ENCODE measurements at places on chromosomes 4 and X. TPM values are rescaled to one million over a fixed set of nuclear protein-coding genes. Genes with fewer than 3 reads are reported as not detected.

TLR6 gene
- 2.1 TPM for total RNA-seq

SOWAHD gene
- total RNA-seq: not detected

NXF2B gene
- not detected for total RNA-seq

MAML3 gene
- total RNA-seq: 14.2 TPM

- H3K36me3 ChIP-seq: no peaks in the 10 kb centered on the region
- DNase-seq: no peak
- H3K27ac ChIP-seq: no peak overlapping the region
- H3K4me1 ChIP-seq: no peaks in the 10 kb centered on the region
Observed at GRCh38 chrX:27598312-27598711, 8.2 kb downstream of the DCAF8L2 start.

DNA sequence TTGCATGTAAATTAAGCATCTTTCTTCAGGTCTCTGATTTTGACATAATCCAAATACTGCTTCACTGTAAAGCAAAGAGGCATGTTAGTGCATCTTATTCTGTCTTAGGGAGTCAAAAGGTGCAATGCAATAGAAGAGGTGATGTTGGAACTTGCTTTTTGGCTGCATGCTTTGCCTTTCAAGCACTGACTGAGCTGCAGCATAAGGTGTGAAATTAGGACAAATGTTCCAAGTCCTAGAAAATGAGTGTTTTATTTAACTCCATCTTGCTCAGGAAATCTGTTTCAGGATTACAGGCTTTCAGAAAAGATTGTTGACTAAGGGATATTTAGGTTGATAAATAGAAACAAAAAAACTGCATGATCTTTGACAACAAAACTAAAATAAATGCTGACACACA lies 30.8 kb downstream of the NAA11 start:
- H3K27me3 ChIP-seq: no peaks in the 10 kb centered on the region
- no peaks in the 10 kb centered on the region for H3K36me3 ChIP-seq
- no peak overlapping the region for H3K27ac ChIP-seq
- no peaks in the 10 kb centered on the region for H3K4me1 ChIP-seq
- H3K4me3 ChIP-seq: no peak overlapping the region
- DNase-seq: no peak

- no peaks in the 10 kb centered on the region for H3K27me3 ChIP-seq
- H3K4me3 ChIP-seq: no peak within 1 kb of the TSS
- no peak for DNase-seq
- no peak within 1 kb of the TSS for H3K27ac ChIP-seq
- H3K36me3 ChIP-seq: no peaks in the 10 kb centered on the region
- no peaks in the 10 kb centered on the region for H3K4me1 ChIP-seq
Observed at GRCh38 chrX:80014141-80014940, at the start of gene TBX22. Gene TBX22 (plus strand): TSS chrX:80014753. CDS start chrX:80022270, 7,517 bp downstream.

DNA sequence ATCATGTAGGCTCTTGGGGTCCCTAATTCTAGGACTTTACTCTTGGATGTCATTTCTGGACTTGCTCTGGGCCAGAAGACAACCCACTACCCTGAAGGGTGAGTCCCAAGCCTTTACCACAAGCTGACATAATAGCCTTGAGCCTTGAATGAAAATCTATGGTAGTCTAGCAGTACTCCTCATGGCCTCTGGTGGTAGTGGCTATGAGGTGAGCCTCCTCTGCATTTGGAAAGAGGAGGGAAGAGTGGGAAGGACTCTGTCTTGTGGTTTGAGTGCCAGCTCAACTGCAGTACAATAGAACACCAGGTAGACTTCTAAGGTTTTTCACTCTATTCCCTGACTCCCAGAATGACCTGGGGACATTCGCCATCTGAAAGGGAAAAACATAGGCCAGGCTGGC lies 96.5 kb downstream of the DCAF12L1 start:
- no peak for DNase-seq
- no peak overlapping the region for H3K4me3 ChIP-seq
- H3K36me3 ChIP-seq: no peaks in the 10 kb centered on the region
- no peaks in the 10 kb centered on the region for H3K4me1 ChIP-seq
- no peaks in the 10 kb centered on the region for H3K27me3 ChIP-seq

DNA sequence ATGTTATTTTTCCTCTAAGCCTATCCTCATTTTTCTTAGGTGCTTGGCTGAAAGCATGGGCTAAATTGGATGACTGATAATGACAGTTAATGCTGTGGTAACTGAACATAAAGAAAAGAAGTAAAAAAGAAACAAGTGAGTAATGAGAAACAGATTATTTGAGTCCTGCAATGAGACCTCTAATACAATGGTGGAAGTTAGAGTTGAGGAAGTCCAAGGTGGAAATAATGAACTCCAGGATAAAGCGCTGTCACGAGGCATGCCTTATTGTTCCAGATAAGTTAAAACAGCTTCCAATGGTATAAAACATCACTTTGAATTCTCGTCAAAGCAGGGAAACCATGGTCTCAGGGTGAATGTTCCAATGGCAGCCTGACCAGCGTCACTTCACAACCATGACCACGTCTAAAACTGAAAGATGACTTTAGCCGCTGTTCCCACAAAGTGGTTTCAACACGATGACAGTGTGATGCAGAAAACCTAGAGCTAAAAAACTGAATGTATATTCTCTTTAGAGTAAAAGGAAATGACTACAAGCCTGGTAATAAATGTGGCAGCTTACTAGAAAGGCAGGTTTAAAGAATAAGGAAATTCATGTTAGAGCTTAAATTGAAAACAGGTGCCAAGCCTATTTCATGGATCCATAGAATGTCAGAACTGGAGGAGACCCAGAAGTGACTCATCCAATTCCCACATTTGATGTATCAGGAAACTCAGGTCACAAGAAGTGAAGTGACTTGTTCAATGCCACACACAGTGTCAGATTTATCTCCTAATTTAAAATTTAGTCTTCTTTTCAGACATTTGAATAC lies 202.6 kb upstream of the GYPA start:
- no peak for DNase-seq
- no peaks in the 10 kb centered on the region for H3K27me3 ChIP-seq
- H3K27ac ChIP-seq: no peak overlapping the region
- no peaks in the 10 kb centered on the region for H3K4me1 ChIP-seq

DNA sequence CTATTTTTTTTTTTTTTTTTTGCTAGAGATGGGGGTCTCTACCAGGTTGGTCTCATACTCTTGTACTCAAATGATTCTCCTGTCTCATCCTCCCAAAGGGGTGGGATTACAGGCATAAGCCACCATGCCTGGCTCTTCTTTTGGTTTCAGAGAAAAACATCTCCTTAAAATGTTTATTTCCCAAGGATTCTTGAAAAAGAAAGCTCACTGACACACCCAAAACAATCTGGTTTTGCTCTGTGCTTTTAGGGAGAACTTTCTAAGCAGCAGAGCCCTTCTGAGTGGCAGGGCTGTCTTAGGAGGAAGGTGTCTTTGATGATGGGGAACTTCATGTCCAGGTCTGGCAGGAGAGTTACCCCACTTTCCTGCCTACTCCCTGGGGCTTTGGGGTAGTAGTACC lies 1.2 kb downstream of the SOD3 start:
- no peaks in the 10 kb centered on the region for H3K27me3 ChIP-seq
- no peak overlapping the region for H3K4me3 ChIP-seq
- no peak for DNase-seq
- peak overlapping the region; percentile 79 for H3K27ac ChIP-seq

Measured in esophagus squamous epithelium (tissue), 5 donors.